Lower lobe of right lung (tissue), 2 donors: ENCODE measurements at places on chromosomes 12 and 14. TPM values are rescaled to one million over a fixed set of nuclear protein-coding genes. Genes with fewer than 3 reads are reported as not detected.

GRCh38 chr12:92085736-92086040 lies 60.0 kb downstream of the BTG1 start:
- no peak for DNase-seq

- no peak for DNase-seq
Observed at GRCh38 chr14:98906123-98906995, 365.6 kb downstream of the BCL11B start.

DNA sequence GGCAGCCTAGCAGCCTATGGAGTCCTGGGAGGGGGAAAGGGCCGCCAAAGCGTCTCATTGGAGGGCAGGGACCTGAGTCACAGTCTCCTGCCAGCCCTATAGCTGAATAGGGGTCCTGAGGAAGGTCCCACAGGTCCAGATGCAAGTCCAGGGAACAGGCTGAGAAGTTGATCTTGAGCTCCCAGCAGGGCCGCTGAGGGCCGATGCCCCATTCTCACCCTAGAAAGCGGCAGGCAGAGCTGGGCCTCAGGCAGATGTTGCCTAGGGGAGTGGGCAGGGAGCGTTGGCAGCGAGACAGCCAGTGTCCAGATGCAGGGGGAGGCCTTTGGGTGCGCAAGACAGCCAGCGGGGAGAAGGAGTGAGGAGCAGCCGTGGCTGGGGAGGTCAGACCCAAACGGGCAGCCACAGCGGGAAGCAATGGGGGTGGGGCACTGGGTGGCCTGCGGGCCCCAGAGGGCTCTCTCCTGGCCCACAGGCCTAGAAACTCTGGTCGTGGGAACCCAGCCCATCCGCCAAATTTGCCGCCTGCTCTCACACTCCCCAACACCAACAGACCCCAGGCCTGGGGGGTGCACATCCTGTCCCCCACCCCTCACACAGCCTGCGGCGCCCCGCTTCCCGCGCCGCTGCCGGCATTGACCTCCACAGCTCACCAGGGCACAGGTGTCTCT lies 1.1 kb downstream of the HDAC7 start:
- DNase-seq, result peak; percentile 63

GRCh38 chr14:54343272-54344121 lies 53.3 kb upstream of the CDKN3 start:
- DNase-seq, result no peak

SSPN gene
- 12.8 TPM for total RNA-seq

NOXRED1 gene
- total RNA-seq, result 0.77 TPM

BICDL1 gene
- total RNA-seq, result 9.0 TPM
